Suppressor macrophage treated with lipopolysaccharide for 1 hour (primary cell): ENCODE measurements at places on chromosomes 7 and 10.
A peak's percentile ranks its signal among the peaks of the same experiment; 100 is the strongest.

GRCh38 chr10:71266147-71266917 is 52.7 kb upstream of the SLC29A3 start:
- DNase-seq: no peak

- no peak for DNase-seq
These were observed 16.0 kb downstream of the ZFYVE27 start for GRCh38 chr10:97752956-97753355.

GRCh38 chr10:110498982-110499795 is 1.5 kb downstream of the DUSP5 start:
- peak; percentile 45 for DNase-seq

GRCh38 chr7:89837515-89837914 is 316.8 kb upstream of the STEAP1 start:
- DNase-seq: no peak

DNA sequence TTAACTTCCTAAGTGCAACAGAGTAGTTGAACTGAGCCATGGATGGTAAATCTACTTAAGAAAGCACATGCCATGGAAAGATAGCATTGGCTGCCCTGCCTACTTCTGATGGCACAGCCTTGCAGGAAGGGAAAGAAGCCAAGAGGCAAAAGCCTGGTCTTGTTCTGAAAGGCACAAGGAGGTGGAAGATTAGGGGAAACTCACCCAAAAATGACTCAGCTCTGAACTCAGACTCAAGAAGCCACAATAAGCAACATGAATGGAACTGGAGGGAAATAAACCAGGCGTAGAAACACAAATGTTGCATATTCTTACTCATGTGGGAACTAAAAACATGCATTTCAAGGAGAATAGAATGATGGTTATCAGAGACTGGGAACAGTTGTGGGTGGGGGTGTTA is 20.8 kb upstream of the ALOX5 start:
- peak; percentile 92 for DNase-seq

- no peak for DNase-seq
These were observed 201.5 kb downstream of the PRPF18 start for GRCh38 chr10:13788320-13788600.

DNA sequence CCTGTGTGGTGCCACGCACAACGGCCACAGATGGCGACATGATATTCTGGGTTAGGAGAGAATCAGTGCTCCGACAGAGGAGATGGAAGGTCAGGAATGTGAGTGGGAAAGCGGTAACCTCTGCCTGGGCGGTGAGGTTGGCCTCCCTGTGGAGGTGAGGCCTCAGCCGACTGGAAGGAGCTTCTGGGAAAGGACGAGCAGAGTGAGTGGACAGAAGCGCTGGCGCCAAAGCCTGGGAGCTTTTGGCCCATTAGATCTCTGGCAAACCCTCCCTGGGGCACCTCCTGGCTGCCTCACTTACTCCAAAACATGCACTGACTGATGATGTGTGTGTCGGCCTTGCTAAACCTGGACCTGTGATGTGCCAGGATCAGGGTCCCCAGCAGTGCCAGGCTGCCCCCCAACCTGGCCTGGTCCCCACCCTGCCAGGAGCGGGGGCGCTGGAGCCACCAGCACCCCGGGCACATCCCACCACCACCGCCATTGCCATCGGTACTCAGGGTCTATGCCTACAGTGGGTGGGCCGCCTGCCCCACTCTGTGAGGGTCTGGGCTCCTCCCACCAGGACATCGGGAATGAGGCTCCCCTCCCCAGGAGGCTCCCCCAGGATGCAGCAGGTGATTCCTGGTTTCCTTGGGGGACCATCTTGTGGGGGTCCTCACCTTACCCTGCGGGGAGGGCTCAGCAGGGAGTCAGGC is 51.0 kb downstream of the RASGEF1A start:
- no peak for DNase-seq

- no peak for DNase-seq
These were observed 4.6 kb upstream of the SLC13A1 start for GRCh38 chr7:123204206-123204835.

GRCh38 chr10:36195364-36195763 is 553.3 kb upstream of the FZD8 start:
- DNase-seq: no peak

DNA sequence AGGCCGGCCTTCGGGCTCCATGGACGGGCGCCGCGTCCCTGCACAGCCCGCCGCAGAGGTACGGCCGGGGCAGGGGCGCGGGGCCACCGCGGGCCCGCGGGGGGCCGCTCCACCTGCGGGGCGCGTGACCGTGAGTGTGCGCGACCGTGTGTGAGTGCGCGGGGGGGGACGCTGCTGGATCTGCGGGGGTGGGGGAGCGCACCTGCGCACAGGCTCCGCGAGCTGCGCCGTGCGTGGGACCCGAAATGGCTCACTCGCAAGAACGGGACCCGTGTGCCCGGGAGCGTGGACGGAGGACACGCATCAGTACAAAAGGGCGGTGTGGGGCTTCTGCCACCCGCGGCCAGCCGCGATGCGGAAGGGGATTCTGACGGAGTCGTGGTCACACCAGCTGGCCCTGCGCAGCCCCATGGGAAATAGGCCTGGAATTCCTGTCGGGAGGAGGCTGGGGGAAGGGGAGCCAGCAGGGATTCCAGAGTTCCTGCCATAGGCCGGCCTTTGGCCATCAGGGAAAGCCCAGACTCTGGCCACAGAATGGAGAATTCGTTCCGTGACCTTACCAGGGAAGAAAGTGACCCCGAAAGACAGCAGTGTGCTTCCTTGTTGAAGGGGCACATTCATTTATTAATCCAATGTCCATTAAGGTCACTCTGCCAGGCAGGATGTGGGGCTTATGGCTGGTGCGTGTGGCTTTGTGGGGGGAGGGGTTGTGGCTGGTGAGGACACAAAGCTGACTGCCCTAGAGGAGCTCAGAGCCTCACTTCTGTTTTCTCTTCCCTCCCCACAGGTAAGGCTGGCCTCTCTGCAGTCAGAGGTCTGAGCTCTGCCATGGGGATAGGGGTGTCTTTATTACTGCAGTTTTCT is 494 bp downstream of the REPIN1 start:
- DNase-seq: peak; percentile 57

DNA sequence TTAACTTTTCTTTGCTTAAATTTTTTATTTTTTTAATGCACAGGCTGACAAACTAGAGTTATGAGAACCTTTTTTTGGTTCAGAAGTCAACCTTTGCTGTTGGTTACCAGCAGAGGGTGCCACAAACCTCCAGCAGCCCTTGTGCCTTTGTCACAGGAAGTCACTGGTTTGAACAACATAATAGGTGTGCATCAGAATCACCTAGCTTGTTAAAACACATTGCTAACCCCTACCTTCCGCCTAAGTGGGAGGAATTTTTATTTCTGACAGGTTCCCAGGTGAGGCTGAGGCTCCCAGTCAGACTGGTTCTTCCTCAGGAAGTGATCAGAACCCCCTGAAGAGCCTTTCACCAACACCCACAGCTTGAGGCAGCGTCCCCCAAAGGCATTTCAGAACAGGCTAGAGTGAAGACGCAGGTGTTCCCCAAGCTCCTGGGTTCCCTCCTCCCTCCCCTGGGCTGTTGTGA is 22.6 kb upstream of the VDAC2 start:
- peak; percentile 71 for DNase-seq

DNA sequence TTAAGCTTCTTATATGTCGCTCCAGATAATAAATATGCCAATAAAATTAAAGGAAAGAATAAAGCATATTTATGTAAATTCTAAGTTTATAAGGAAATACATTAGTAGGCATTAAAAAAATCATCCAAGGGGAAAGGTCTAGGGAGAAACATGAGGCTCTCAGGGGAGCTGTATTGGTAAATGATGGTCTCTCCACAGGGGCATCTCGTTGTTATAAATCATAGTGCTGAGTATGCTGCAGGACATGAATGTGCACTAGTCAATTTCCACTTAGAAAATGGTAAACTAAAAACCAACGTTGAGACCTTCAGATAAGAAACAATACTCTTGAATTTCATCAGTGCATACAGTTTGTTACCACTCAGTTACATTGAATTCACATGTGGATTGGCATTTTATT is 194.0 kb upstream of the AHR start:
- no peak for DNase-seq

DNA sequence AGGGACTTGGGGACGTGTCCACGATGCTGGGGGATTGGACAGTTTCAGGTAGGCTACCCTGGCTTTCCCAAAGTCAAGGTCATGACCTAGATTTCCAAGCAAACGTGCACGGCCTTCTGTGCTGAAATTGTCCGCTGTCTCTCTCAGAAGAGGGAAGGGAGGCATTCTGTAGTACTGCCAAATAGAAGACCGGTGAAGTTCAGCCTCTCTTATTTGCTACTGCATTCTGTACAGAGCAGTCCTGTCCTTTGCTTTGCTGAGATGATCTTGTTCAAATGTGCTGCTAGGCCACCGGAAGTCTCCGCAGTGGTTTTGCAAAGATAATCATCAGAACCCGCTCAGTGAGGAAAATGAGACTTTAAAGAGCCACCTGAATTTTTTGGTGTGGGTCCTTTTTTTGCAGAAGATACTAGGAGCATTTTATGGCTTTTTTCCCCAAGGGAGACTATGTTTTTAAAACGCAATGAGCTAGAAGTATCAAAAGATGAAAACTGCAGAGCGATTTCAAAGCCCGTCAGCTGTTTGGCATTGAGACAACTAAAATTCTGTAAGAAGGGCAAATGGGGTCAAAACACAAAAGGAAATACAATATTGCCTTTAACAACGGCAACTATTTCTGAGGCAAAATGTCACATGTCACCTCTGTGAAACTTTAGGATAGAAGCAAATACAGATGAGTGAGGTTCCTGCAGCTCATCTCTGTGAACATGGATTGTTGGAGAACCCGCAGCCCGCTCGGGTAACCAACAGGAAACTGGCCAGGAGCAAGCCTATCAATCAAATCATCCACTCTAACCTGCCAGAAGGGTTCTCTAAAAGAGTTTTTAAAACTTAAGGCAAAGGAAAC is 1.3 kb upstream of the NMT2 start:
- DNase-seq: no peak

- no peak for DNase-seq
These were observed 88.9 kb upstream of the MKX start for GRCh38 chr10:27834476-27834875.

DNA sequence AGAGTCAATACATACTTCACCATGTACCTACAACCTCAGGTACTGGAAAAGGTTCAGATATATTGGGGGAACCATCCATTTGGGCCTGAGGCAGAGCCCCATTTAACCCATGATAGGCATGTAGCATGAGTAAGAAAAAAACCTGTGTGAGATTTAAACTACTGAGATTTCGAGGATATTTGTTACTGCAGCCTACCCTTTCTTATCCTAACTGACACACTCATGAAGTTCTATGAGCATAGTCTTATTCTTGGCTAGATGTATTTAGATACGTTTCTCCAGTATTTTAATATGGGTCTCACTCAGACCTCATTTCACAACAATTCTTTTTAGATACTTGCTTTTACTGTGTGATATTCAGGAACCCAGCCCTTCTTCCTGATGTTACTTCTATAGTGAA is 39.3 kb downstream of the GHRHR start:
- DNase-seq: no peak

DNA sequence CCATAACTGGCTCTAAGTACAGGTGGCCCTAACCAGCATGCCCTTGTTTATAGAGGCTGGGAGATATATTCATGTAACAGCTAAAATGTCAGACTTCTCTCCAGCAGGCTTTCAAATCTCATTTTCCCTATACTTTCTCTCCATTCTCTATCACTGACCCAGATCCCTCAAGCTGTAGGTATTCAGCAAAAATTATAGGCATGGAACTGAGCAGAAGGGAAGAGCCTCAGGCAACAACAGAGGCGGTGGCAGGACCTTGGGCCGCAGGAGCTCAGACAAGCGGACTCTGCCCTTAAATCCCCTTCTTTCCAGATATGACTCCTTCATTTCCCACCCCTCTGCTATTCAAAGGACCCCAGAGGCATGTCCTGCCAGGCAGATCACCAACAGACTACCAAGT is 417.4 kb downstream of the PLXNA4 start:
- DNase-seq: no peak

DNA sequence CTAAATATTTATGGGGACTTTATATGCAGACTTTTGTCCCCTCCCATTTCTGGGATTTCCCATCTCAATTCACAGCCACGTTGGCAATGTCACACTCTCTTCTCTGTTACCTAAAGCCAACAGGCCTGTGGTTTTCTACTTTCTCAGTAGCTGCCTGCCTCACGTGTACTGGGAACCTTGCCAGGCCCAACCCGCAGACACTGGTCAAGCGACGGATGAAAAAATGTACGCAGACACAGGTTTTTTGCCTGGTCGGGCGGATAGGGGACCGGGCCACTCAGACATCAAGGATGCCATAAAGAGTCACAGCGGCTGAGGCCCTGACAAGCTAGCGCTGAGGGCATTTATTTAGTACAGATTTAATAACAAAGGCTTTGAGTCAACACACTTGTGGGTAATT is 204.4 kb upstream of the DPP6 start:
- DNase-seq: no peak

GRCh38 chr7:97272237-97272975 is 154.9 kb downstream of the SDHAF3 start:
- no peak for DNase-seq

DNA sequence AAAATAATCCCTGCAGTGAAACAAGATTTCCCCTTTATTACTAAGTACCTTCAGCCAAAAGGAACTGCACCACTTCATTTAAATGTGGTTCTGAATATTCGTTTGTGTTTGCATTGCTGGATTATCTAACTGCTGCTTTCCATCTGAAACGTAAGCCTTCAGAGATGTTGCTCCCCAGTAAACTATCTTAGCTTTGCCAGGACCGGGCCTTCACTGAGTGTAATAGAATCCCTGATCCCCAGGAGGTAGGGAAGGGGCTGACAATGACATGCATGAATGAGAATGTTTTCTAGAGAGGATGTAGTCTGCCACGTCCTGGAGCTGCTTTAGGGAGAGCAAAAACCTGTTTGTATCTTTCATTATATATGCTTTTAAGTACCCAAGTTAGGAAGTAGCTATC is 19.5 kb upstream of the INSYN2A start:
- DNase-seq: no peak

- DNase-seq: no peak
These were observed 10.4 kb upstream of the DLG5 start for GRCh38 chr10:77936697-77937567.

DNA sequence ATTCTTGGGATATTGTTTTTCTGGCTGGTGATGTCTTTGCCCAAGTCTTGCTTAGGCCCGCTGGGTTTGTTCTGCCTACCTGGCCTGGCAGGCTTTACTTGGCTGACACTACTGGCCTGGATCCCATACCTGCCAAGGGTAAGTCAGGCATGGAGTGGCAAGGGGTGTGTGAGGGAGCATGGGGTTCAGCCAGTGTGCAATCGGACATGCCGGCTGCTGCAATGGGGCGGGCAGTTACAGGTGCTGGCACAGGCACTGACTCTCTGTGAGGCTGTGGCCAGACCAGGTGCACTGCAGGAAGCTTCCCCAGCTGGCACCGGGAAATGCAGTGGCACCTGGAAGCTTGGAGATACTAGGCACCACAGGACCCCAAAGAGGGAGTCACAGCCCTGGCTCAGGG is 168.4 kb downstream of the PON1 start:
- DNase-seq: no peak

GRCh38 chr10:22850541-22850940 is 77.3 kb upstream of the ARMC3 start:
- DNase-seq: no peak

- no peak for DNase-seq
These were observed 220.7 kb downstream of the ADK start for GRCh38 chr10:74371696-74372095.
